ENCODE measurements at places on chromosomes 2 and 18. TPM values are rescaled to one million over a fixed set of nuclear protein-coding genes. Genes with fewer than 3 reads are reported as not detected.
A peak's percentile ranks its signal among the peaks of the same experiment; 100 is the strongest.

The KCMF1 gene
- total RNA-seq = 87.5 TPM

The RAB31 gene
- 11.7 TPM for total RNA-seq

The ANKRD30B gene
- not detected for total RNA-seq

The LRRTM4 gene
- 0.92 TPM for total RNA-seq

The EFEMP1 gene
- total RNA-seq = 75.9 TPM

The IGFBP2 gene
- total RNA-seq = 60.1 TPM

The CD302 gene
- total RNA-seq = 21.9 TPM

The STEAP3 gene
- total RNA-seq = 12.9 TPM

The ALPI gene
- not detected for total RNA-seq

The IHH gene
- not detected for total RNA-seq

The UGT1A3 gene
- not detected for total RNA-seq

The DNER gene
- 3.3 TPM for total RNA-seq

The SMYD1 gene
- total RNA-seq = 544 TPM

The UCN gene
- 0.84 TPM for total RNA-seq

The RGPD3 gene
- 0.16 TPM for total RNA-seq

DNA sequence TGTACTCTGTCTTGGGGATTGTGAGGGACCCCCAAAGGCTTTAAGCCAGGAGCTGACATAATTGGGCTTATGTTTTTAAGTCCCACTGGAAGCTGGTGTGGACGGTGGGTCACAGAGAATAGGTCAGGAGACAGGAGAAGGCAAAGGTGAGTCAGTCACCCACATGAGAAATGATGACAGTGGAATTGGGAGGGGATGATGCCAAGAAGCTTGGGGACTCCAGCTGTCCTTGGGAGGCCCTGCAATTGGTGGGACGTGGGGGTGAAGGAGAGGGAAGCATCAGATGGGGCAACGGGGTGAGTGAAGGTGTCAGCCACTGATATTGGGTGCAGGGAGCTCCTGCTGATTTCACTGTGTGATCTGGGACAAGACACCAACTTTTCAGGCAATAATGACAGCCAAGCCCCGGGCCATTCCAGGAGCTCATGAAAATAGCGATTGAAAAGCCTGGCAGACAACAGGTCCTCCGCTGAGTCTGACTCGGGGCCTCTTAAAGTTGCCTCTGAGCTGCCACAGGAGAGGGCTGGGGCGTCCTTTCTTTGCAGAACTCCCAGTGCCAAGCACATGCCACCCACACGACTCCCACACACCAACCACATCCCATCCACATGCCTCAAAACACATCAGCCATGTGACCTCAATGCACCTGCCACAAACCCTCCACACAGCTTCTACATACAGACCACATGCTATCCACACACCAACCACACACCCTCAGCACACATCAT lies 13.4 kb downstream of the TNS1 start:
- DNase-seq = no peak

- DNase-seq = no peak
Observed at GRCh38 chr18:79924814-79925731, 26.4 kb downstream of the SLC66A2 start.

DNA sequence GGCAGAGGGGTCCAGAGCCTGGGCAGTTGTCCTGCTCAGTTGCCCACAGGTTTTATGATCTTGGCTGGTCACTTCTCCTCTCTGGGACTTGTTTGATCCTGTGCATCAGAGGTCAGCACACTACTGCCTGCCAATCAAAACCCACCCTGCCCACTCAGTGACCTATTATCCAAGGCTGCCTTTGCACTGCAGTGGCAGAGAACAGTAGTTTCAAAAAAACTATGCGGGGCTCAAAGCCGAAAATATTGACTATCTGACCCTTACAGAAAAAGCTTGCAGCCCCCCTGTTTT lies 218.2 kb downstream of the CYP26B1 start:
- no peak for DNase-seq

GRCh38 chr2:20618468-20618885 lies 32.4 kb downstream of the HS1BP3 start:
- DNase-seq = no peak

DNA sequence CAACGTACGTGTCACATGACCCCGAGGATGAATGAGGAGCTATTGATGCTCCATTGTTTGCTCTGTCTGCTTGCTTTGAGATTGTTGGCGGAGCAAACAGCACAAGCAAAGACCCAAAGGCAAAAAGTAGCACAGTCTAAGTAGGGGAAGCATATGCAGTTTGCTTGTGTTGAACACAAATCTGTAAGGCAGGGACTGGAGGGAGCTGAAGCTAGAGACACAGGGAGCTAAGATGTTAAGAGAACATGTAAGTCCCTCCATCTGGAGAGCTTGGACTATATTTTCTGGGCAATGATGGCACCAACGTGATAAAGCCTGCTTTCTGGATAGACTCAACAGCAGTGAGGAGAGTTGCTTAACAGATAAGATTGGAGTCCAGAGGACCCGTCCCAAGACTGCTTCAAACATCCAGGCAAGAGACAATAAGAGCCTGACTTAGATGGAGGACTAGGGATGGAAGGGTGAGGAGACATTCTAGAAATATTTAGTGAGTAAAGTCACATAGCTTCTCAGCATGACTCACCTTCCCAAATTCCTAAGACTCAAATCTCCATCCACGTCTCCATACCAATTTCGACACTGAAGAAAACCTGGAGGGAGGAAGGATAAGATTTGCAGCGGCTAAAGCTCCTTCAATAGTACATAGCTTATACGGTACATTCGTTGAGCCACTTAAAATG lies 88.1 kb upstream of the KLF7 start:
- DNase-seq = no peak

DNA sequence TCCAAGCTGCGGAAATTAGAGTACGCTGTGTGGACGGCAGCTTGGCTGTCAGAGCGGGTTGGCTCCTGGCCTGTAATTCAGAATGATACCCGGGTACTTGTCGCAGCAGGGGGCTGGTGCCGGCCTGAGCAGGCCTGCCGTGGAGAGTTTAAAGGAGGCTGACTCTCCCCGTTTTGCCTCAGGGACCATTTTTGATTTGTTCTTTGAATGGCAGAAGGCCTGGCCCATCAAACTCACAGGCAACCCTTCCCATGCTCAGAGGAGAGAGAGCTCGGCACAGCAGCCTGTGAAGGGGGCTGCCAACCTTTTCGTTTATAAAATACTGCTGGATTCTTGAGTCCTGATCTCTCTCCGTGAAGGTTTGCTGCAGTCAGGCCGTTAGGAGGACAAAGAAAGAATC lies 151.3 kb downstream of the KLHL29 start:
- DNase-seq = no peak

- DNase-seq = no peak
Observed at GRCh38 chr2:156339110-156339847, 6.8 kb upstream of the NR4A2 start.

DNA sequence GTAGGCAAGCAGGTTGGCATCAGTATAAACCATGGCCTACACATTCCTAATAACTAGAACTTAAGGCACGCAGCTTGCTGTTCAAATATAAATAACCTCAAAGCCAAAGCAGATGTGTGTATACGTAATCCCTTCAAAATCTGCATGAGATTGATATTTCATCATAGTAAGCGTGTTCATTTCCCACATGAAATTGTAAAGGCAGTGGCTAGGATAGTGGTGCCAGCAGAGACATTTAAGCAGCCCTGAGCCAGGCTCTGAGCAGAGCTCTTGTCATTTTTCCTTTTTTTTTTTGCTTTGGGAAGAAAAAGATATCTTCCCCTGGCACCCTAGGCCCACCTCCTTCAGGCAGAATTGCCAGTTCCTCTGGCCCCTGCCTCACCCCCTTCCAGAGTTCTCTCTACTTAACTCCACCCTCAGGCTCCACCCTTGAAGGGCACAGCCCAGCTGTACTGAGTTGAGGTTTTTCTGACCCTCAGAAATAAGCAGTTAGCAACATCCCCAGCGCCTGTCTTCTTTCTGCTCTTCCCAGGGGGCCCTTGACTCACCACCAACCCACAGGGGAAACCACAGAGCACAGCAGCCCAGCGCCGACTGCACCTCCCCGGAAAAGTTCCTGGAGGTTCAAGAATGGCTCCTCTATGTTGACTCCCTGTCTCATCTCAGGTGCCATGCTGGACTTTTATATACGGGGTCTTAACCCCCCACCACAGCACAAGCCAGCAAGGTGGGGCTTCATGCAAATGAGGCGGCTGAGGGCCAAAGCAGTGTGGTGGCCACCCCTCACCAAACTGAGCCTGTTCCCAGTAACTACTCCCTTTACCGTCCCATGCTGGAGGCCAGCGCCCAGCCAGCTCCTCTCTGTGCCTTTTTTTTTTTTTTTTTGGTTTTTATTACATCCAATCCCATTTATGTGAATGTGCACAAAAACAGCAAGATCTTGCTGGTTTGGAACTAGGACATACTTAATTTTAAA lies 84.7 kb downstream of the EHD3 start:
- DNase-seq = no peak

GRCh38 chr2:96929245-96929925 lies 57.0 kb downstream of the FAM178B start:
- DNase-seq = peak; percentile 23

DNA sequence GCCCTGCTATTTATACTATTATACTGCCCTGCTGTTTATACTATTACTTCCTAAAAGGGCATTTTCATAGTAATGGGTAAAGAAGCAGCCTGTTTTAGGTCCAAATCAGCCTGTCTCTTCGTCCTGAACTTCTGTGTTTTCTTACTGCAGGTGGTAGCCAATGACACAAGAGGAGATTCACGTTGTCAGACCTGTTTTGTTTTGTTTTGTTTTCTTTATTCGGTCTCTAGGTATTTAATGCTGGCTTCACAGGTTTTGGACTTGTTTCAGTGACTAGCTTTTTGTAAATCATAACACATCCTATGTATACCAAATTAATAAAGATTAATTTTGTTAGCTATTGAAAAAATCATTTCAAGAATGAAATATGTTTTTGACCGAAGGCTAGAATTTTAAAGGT lies 116.4 kb downstream of the MAP3K20 start:
- DNase-seq = no peak

GRCh38 chr2:186852508-186852907 lies 3.5 kb upstream of the ZSWIM2 start:
- no peak for DNase-seq

- DNase-seq = no peak
Observed at GRCh38 chr2:228630786-228631185, 449.3 kb upstream of the SPHKAP start.

DNA sequence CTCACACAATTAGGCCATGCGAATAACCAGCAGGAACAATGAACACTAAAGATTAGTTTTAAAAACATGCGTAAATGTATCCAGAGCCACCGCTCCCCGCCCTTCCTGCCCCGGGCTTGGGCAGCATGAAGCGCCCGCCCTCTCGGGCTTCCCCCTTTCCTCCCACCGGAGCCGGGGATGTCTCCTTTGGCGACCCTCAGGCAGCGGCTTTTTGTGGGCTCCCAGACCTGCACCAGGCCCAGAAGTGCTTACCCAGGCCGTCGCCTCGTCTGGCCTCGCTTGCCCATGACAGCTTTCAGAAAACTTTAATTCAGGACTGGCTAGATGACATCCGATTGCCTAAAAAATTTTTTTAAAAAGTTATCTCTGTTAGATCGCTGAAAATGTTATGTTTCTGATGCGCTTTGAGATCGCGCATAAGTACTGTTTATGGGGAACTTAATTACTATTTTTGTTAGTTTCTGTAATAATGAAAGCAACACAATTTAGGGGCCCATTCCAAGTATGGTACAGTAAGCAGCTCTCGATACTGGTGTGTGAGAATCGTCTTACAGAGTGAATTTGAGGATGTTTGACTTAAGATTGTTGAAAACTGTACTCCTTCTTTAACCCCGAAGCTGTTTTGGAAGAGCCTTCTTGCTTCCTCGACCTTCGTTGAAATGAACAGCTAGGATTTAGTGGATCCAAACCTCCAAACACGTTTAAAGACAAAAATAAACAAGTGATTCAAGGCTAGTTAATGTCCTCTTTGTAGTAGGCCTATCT lies 1.1 kb downstream of the MAP3K20 start:
- peak; percentile 76 for DNase-seq

GRCh38 chr2:7430869-7431641 lies 513.8 kb downstream of the RNF144A start:
- peak; percentile 90 for DNase-seq

GRCh38 chr2:20322527-20323300 lies 27.9 kb downstream of the PUM2 start:
- no peak for DNase-seq

GRCh38 chr2:139214801-139215200 lies 434.6 kb upstream of the NXPH2 start:
- no peak for DNase-seq

DNA sequence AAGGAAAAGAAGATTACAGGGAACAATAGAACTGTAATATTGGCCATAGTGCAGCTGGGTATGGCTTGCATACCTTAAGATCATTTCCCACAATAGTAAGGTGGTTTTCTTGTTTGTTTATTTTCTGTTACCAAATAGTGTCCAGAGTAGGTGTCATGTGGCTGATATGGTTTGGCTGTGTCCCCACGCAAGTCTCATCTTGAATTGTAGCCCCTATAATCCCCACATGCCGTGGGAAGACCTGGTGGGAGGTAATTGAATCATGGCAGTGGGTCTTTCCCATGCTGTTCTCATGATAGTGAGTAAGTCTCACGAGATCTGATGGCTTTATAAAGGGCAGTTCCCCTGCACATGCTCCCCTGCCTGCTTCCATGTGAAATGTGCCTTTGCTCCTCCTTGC lies 190.1 kb downstream of the ICOS start:
- no peak for DNase-seq

- no peak for DNase-seq
Observed at GRCh38 chr18:354003-354402, 86.2 kb upstream of the THOC1 start.

DNA sequence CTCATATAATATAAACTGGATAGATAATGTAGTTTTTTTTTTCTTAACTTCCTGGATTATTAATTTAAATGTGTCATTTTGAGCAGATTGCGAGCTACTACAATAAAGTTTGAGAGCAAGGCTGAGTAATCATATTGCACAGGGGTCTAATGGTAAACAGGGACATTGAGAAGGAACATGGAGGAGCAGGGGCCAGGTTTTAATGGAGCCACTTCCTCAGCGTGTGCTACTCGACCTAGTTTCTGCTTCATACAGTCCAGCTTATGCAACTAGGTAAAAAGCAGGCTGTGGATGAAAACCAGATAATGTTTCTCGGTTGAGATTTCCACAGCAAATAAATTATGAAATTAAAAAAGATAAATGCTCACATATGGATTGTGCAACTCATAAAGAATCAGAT lies 1915.7 kb upstream of the CELF4 start:
- no peak for DNase-seq

DNA sequence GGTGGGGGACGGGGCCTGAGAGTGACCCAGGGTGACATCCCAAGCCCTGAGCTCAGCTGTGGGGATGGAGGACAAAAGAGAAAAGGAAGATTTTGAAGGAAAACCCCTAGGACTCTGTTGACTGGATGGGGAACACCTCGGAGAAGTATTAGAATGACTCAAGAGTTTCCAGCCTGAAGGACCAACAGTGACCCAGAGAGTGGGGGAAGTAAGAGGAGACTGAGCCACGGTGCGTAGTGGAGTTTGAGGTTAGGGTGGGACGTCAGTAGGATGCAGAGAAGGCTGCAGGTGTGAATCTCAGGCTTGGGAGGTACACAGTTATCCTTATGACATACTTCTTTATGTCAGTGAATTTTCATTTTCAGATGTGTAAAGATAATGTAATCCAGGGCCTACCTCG lies 119.5 kb downstream of the NCK2 start:
- DNase-seq = no peak

- no peak for DNase-seq
Observed at GRCh38 chr2:36516136-36516870, 81.7 kb downstream of the FEZ2 start.
